Stimulated activated CD4-positive, alpha-beta T cell treated with anti-CD3 and anti-CD28 coated beads, Interleukin-1b, Interleukin-23, amount 100 ng/mL, for 4 hours (primary cell): ENCODE measurements at places on chromosomes 7 and 10.

- no peak for DNase-seq
Observed at GRCh38 chr10:70833601-70834000, 17.9 kb downstream of the SGPL1 start.

- no peak for DNase-seq
Observed at GRCh38 chr7:96174812-96175211, 147.1 kb downstream of the SLC25A13 start.

DNA sequence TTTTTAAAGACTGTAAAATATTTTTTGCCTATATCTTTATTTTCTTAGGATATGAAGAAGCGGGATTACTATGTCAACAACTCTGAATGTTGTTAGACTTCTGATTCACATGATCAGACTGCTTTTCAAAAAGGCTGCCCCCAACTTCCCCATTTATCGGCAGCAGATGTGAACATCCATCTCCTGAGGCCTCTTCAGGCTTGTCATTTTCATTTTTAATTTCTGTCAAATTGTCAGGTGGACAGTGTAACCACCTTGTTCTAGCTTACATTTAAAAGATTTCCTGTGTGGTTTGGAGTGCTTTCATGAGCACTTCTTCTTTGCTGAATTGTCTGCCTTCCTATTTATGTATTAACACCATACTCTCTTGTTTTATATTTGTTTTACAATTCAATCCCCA is 78.8 kb upstream of the GSDME start:
- no peak for DNase-seq

- DNase-seq: peak; percentile 87
Observed at GRCh38 chr10:133308421-133309099, at the start of the genes TUBGCP2 and ZNF511. TSS of gene TUBGCP2 (minus strand) at chr10:133308872. CDS start at chr10:133302941, 5,931 bp downstream. TSS of gene ZNF511 (plus strand) at chr10:133308914. CDS start at chr10:133308944, 30 bp downstream.

DNA sequence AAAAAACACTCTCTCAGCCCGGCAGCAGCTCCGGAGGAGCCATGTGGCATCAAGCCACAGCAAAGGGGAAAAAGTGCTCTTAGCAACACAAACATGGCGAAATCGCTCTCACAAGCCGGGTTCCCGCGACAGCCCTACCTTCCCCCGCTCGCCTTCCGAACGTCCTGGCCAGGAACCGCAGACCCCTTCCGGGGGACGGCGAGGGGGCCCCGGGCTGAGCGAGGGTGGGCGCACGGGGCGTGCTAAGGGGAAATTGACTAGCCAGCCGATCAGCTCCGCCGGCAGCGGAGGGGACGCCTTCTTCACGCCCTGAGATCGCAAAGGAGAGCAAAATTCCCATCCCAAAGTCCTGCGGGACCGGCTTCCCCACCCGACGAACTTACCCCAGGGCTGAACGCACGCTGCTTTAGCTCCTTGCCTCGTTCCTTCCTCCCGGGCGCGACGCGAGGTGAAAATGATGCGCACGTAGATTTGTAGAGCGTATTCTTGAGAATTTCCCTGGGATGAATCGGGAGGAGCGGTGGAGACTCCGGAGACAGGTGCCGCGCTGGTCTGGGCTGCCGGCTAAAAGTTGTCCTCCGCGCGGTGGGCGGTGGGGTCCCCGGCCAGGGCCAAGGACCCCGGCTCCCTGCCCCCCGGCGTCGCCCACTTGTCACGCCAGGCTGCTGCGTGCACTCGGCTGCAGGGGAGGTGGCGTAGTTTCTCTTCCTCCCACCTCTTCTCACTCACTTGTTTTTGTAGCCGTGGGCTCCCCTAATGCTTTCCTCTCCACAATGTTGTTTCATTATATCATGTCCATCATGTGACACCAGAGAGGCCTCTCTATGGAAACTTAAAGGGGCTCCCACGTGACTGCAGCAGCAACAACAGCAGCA is 220.1 kb upstream of the MKLN1 start:
- DNase-seq: peak; percentile 56

GRCh38 chr7:33537104-33537477 is 368.2 kb upstream of the BMPER start:
- no peak for DNase-seq

- no peak for DNase-seq
Observed at GRCh38 chr10:96656839-96657238, 63.5 kb downstream of the PIK3AP1 start.

GRCh38 chr7:47578579-47579270 is 3.2 kb downstream of the TNS3 start:
- DNase-seq: no peak

GRCh38 chr7:83782628-83783027 is 133.7 kb upstream of the SEMA3E start:
- DNase-seq: no peak

DNA sequence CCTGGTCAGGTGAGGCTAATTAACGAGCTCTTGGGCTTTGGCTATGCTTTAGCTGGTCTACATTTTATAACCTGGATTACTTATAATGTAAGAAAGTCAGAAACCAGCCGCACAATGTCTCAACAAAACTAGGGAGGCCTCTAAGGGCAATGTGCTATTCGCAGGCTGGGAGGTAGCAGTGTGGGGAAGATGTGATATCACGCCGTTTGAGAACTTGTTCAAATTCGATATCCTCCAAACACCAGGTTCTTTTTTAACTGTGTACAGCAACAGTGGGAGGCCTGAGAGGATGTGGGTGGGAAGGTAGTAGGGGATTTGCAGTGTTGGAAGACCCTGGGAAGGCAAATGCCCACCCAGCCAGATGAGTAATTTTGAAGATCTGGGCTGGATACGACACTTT is 184.5 kb downstream of the JAZF1 start:
- no peak for DNase-seq

DNA sequence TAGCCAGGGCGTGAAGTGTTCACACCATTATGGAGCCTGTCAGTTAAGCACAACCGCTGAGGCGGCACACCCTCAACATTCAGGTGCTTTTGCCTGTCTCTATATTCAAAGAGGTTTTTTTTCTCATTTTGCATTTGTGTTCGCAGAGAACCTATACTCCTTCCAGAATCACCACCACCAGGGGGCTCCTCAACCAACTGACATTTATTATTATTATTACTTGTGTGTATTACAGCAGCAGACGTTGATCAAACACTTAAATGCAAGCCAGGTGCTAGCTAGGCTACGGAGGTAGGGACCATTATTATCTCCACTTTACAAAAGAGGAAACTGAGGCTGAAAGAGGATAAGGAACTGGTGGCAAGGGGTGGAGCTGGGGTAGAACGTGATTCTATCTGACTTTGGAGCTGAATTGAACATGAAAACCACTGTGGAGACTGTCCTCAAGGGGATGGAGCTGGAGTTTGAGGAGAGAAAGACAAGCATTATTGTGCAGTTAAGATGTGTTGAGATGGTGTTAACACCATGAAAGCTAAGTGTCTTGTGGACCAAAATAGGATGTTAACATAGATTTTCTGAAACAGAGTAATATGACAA is 133.8 kb upstream of the PLXNA4 start:
- no peak for DNase-seq

DNA sequence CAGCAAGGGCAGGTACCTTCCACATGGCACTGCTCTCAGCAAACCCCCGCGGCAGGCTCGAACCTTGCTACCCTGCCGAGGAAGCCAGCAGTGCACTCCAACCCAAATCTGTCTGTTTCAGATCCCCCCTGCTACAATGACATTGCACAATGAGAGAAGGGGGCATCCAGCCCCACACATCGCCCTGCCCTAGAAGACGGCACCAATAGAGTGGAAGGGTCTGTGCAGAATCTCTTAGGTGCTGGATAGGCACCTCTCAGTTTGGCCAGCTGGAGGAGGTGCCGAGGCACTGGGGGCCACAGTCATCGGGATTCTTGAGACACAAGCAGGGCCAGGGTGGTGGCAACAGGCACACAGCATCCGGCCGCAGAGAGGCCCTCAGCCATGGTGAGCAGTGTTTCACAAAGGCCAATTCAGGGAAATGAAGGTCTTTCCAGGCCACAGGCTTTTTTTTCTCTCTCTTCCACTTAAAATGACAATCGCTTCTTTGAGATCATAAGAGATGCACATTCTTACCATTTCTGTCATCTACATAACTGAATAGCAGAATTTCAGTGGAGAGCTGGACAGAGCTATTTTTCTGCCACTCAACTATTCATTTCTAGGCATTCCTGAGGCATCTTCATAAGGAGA is 281.3 kb downstream of the TNS3 start:
- DNase-seq: no peak

DNA sequence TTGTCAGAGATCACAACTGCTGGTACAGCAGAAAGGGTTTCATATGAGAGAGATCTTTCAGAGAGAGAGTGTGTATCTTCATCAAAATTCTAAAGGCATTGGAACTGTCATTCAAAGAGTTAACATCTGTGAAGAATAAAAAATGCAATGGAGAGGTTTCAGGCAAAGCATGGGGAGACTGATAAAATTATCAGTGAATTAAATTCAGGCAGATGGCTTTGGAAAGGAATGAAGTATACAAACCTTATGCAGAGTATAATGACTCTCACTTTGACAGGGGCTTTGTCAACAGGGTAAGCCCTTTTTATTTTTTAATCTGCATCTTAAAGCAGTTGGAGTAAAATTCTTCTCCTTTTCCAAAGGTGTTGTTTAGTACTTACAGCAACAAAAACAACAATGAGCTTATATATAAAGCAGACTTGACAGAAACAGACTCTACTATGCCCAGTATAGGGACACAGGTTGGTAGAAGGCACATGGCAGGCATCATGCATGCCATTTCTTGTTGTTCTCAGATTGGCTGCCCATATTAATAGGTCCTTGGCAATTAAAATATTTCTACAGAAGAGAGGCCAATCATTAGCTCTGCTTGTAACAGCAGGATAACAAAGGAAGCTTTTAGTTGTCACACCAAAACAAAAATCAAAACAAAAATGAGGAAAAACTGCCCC is 54.9 kb upstream of the NXPH1 start:
- DNase-seq: no peak

GRCh38 chr10:44352316-44353127 is 32.4 kb downstream of the CXCL12 start:
- DNase-seq: no peak

- no peak for DNase-seq
Observed at GRCh38 chr10:100637785-100638184, 102.0 kb downstream of the HIF1AN start.

DNA sequence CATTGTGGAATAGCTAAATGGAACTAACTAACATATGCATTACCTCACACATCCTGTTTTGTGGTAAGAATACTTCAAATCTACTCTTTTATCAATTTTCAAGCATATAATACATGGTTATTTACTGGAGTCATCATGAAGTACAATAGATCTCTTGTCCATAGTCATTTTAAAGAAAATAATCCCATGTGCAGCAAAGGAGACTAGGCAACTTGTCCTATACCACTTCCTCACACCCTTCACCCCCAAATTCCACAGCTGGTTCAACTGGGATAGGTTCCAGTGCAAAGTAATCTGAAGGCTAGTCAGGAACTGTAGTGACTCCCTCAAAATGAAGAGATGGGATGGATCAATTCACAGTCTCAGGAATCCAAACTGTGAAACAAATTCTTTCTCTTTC is 176.1 kb downstream of the SGMS1 start:
- DNase-seq: no peak

GRCh38 chr7:132145466-132145865 is 430.8 kb downstream of the PLXNA4 start:
- DNase-seq: no peak

GRCh38 chr7:111855842-111856227 is 293.5 kb upstream of the IMMP2L start:
- DNase-seq: no peak

DNA sequence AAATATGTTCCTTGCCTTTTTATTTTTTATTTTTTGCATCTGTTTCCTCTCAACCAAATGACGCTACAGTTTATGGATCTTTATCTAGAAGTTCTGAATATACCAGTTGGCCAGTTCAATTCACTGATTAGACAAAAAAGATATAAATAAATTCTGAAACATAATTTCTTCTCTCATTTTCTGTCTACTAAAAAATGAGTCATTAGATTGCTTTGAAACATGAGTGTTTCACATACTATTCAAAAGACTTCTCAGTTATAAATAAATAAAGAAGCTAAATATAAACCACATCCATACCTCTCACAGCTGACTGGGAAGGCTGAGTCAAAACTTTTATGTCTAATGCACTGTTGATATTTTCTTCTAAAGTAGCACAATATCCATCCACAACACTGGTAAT is 97.6 kb upstream of the GPR22 start:
- DNase-seq: no peak

- no peak for DNase-seq
Observed at GRCh38 chr7:34240417-34240816, 335.1 kb downstream of the BMPER start.

DNA sequence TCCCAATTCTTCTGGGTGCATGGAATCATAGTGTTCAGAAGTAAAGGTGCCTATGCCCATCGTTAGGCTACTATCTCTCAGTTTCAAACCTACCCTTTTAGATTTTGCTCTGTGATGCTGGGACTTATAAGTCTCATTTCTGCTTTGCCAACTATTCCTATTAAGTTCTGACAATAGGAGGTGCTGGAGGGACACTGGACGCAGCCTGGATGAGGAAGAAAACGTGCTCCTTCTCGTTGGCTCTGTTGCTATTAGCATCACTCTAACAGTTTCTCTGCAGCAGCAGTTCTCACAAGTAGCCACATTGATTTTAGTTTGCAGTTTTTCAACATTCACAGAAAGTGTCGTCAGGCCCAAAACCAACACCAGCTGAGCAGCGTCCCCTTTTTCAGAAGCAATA is 72.4 kb downstream of the ABCC2 start:
- DNase-seq: no peak

GRCh38 chr7:105021352-105021751 is 7.3 kb downstream of the KMT2E start:
- DNase-seq: no peak

DNA sequence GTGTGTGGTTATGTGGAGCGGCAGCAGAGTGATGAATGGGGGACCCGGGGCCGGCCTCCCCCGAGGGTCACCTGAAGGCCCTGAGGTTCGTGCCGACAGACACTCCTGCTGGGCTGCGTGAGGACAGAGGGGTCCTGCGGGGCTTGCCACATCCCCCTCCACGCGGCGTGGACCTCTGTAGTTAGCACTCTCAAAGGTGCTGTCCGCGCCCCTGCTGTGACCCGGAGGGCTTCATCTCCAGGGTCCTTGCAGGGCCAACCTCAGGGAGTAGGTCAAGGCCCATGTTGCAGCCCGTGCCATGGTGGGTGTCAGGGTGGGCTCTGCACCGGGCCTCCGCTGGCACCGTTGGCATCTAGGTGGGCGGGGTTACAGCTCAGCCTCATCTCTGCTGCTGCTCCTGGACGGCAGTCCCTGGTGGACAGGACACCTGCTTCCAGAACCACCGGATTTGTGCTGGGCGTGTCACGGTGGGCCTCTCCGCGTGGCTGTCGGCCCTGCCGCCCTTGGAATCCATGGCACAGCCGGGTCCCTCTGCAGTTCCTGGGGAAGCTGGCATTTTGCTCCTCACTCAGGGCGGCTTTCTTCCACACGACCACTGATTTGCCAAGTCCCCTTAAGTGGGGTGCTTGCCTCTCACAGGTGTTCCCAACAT is 19.8 kb upstream of the GET4 start:
- DNase-seq: no peak

- DNase-seq: no peak
Observed at GRCh38 chr10:7952266-7952665, 102.2 kb upstream of the GATA3 start.
